ENCODE measurements at places on chromosomes 2 and 18.

GRCh38 chr2:228762565-228762964, 508.5 kb downstream of the PID1 start:
- DNase-seq = no peak

GRCh38 chr2:9366026-9366425, 57.3 kb downstream of the ITGB1BP1 start:
- DNase-seq = no peak

GRCh38 chr2:204145791-204146190, 209.2 kb downstream of the ICOS start:
- DNase-seq = no peak

DNA sequence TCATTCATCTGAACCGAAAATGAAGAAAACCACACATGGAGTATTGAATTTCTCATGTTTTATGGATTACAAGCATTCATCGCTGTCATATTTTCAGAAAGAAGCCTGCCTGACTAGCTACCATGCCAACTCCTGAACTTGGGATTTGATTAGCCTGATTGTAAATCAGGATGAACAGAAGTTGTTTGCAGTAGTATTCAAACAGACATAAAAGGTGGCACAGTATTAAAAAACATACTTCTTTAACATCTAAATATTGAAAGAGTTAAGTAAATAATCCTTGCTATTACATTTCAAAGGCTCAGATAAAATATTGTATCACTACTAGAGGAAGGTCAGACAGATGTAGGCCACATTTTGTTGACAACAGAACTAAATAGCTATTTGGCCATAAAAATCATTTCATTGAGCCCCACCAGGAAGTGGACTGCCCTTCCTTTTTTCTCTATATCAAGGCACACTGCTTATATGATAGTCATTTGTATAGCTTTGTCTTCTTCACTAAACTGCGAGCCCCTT, 21.6 kb downstream of the SLC38A11 start:
- no peak for DNase-seq
